HCEC 1CT (cell line): ENCODE measurements at places on chromosomes 6 and 20.
A peak's percentile ranks its signal among the peaks of the same experiment; 100 is the strongest.

- DNase-seq = peak; percentile 65
Measured at GRCh38 chr6:169172456-169172855, 81.2 kb downstream of the THBS2 start.

DNA sequence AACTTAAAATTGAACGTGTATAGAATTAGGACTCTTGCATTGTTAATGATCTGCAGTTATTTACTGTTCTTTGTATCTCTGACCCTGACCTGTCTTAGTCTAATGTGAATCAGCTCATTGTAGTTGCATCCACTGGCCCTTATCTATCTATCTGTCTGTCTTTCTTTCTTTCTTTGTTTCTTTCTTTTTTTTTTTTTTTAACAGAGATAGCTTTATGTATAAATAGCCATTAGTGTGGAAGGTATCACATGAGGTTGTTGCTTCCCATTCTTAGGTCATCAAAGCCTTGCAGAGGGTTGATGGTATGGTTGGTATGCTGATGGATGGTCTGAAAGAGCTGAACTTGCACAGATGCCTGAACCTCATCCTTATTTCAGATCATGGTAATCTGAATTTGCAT, 59.9 kb downstream of the ENPP1 start:
- DNase-seq = peak; percentile 7

DNA sequence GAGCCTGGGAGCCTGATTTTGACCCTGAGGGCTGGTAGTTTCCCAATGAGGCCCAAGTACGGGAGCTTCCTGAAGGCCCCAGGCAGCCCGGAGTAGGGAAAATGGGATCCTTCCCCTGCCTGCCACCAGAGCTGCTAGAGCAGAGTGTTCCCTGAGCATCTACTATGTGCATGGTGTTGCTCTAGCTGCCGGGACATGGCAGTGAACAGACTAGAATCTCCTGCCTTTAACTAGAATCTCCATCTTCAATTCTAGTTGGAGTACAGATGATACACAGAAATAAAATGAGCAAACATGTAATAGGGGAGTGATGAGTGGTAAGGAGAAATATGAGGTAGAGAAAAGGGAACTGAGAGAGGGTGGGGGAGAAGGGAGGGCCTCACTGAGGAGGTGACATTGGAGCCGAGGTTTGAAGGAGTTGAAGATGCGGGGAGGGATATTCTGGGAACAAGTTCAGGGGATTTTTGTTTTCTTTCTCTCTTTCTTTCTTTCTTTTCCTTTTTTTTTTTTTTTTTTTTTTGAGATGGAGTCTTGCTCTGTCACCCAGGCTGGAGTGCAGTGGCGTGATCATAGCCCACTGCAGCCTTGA, 18.5 kb downstream of the VSTM2L start:
- DNase-seq = no peak

GRCh38 chr6:91573826-91574416, 987.0 kb upstream of the MAP3K7 start:
- no peak for DNase-seq

DNA sequence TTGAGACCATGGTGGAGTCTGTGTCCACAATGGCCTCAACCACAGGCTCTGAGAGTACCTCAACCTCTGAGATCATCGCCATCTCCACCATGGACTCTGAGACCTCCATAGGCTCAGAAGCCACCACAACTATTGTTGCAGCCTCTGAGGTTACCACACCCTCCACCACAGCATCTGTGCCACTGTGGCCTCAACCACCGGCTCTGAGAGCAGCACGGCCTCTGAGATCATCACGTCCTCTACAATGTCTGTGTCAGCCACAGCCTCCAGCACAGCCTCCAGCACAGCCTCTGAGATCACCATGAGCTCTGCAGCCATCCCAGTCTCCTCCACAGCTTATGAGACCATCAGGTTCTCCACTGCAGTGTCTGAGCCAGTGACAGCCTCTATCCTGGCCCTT, 19.4 kb upstream of the MUC21 start:
- DNase-seq = no peak

- no peak for DNase-seq
Measured at GRCh38 chr6:152122434-152122833, 315.0 kb downstream of the ESR1 start.

GRCh38 chr6:83169511-83169910, 23.6 kb downstream of the PGM3 start:
- no peak for DNase-seq

DNA sequence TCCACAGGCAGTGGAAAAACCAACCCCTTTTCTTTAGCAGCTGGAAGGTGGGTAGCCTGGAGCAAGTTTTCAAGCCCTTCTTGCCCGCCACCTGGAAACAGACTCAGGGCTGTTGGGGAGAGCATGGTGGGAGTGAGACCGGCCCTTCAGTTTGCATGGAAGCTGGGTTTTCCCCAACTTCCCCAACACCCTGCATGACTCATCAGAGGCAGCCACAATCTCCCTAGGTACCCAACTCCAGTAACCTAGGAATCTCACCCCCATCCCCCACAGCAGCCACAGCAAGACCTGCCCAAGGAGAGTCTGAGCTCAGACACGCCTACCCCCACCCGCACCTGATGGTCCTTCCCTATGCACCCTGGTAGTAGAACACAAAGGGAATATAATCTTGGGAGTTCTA, 86.3 kb upstream of the IRAK1BP1 start:
- no peak for DNase-seq

- no peak for DNase-seq
Measured at GRCh38 chr20:53870426-53871315, 199.7 kb downstream of the BCAS1 start.

GRCh38 chr6:100121854-100122609, 128.0 kb upstream of the MCHR2 start:
- no peak for DNase-seq

DNA sequence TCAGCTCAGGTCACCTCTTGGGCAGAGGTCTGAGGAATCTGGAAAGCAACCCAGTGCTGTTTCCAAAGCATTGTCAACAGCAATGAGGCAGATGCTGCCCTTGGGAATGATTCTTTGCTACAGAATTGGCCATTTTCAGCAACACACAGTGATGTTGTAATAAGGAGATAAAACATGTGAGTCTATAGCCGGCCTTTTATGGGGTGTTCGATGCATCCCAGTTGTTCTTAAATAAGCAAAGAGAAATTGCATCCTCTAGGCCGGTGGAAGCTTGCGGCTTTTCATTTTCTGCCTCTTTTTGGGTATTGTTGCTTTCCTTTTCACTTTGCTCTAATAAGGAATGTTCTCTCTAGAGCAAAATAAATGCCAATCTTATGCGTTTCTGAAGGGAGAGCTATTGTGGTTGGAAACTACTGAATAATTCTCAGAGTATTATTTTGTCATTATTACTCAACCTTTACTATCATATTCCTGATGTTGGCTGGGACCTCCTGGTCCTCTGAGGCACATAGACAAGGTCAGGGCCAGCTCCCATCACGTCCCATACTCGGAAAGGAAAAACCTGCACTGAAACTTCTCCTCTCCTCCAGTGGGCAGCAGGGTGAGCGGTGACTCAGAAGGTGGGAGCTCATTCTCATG, 214.2 kb downstream of the CDH26 start:
- DNase-seq = no peak
